IMR-90 (cell line): ENCODE measurements at places on chromosomes 7 and 10.

DNA sequence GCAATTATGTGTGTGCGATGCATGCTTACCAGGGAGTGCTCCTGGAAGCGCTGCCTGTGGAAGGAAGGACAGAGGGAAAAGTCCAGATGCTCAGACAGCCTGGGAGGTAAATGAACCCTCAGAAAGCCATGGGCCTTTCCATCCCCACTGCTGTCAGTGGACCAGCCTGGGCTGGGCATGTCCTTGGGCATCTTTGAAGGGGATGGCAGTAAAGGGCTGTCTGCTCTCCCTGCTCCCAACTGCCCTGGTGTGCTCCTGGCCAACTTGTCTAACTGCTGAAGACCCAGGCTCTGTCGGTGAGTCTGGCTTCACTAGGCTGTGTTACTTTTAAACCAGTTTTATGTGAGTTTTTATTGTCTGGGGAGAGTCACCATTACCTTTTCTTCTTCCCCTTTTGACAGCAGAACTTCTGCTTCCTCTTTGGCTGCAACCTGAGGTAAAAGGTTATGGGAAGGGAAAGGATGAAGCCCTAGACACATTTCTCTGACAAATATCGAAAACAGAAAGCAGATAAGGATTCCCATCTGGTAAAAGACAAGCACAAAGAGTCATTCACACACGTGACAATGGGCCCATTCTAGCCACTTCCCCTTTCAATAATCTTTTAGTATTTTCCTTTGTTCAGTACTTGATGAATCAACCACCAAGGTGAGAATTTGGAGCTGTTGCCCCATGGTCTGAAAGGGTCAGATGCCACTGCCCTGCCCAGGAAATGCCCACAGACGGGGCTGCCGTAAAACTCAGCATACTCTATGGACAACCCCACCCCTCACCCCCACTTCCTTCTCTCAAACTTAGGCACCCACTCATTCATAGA lies 27.6 kb upstream of the PIK3AP1 start:
- DNase-seq, result no peak

DNA sequence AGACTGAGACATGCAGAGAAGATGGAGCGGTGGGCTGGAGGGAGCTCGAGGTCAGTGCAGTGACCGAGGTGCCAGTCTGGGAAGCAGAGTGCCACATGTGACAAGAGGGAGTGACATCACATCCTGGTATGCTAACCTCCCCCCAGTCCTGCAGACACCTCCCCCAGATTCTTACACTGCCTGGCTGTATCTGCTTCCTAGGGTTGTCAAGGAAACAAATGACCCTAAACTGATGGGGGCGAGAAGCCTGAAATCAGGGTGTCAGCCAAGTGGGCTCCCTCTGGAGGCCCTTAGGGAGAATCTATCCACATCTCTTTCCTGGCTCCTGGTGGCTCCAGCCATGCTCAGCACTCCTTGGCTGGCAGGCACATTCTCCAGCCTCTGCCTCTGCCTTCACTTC lies 316.1 kb upstream of the ZMIZ1 start:
- peak; percentile 10 for DNase-seq

GRCh38 chr10:49616421-49617101 lies 2.7 kb downstream of the CHAT start:
- DNase-seq, result no peak

- no peak for DNase-seq
Measured at GRCh38 chr7:30090111-30090510, 44.7 kb upstream of the MTURN start.

GRCh38 chr10:117087521-117087920 lies 50.5 kb downstream of the VAX1 start:
- DNase-seq, result no peak

DNA sequence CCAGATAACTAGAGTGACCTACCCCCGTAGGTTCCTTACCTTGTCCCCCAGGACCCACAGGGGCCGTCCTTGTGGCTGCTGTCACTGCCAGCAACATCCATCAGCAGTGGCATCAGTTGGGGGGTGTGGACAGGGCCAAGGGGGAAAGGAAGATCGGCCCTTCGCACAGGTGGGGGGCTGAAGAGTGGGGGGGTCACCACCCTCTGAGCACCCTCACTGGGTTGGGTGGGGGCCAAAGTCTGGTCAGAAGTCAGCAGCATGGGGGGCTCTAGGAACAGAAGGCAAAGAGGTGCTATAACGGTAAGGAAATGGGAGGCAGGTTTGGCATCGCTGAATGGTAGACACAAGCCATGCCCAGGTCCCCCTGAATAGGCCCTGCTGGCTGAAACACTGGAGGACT lies 4.6 kb downstream of the NOBOX start:
- DNase-seq, result no peak

DNA sequence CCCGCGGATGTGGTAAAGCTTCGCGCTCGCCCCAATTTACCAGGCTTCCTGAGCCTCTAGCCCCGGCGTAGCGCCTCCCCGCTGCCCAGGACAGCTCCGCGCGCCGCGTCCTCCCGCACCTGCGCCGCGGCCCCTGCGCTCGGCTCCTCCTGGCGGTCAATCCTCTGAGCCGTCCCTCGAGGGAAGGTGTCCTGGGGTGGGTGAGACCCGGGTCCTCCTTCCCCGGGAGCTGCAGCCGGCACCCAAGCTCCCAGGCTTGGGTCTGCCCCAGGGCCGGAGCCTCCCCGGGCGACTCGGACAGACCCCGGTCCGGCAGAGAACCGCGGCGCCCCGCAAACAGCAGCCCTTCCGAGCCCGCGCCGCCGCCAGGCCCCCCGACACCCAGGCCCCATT lies 512 bp downstream of the OSBPL3 start:
- peak; percentile 72 for DNase-seq

DNA sequence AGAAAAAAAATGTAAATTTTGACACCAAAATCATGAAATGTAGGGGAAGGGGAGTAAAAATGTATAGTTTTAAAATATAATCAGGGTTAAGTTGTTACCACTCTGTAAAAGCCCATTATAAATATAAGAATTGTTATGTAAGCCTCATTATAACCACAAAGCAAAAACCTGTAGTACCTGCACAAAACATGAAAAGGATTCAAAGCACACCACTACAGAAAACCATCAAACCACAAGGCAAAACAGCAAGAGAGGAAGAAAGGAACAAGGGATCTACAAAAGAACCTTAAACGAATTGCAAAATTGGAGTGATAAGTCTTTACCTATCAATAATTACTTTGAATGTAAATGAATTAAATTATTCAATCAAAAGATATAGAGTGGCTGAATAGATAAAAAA lies 41.0 kb upstream of the CDK6 start:
- DNase-seq, result no peak

DNA sequence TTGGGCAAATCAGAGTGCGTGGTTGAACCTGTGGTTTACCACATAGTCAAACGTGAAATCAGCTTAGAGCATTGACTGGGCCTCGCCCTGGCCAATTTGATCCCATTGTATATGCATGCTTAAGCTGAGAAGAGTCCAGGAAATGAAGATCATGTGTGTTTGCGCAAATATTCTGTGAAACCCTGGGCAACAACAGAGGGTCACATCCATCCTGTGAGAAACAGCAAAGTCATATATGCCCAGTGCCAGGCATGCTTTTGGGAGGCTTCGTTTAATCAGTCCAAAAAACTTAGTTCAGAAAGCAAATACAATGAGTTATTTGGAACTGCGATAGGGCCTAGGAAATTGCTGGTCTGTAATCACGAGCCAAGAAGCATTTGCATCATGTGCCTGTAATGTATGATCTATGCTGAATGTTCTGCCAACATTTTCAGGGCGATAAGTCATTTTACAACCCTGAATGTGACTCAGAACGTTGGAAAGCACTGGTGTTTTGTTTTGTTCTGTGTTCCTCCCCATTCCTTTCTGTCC lies 412.1 kb upstream of the CELF2 start:
- peak; percentile 86 for DNase-seq

- no peak for DNase-seq
Measured at GRCh38 chr7:91827169-91827568, 53.3 kb downstream of the MTERF1 start.

GRCh38 chr7:44798649-44799305 lies 2.3 kb downstream of the PPIA start:
- DNase-seq, result no peak

DNA sequence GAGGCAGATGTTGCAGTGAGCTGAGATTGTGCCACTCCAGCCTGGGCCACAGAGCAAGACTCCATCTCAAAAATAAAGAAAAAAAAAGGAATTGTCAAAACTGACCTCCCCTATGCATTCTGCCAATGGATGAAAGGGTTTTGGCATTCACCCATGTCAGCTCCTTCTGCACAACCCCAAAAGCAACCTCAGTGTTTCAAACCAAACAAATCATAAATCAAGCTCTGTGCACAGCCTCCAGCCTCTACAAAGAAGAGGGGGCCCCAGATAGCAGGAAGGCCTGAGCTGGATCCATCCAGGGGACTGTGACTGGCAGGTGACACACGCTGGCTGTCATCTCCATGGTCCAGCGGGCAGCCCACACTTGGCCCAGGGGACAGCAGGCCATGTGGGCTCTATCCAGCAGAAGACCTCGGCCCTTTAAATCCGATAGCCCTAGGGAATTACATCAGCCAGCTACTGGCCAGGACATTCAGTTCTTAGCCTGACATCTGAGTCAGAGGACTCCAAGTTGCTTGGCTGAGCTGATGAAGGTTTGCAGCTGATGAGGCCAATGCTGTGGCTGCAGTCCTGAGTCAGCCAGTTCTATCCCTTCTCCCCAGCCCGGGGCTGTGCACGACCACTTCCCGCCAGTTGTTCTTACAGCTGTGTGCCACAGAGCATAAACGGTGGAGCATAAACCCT lies 52.0 kb upstream of the FIGNL1 start:
- DNase-seq, result peak; percentile 87

DNA sequence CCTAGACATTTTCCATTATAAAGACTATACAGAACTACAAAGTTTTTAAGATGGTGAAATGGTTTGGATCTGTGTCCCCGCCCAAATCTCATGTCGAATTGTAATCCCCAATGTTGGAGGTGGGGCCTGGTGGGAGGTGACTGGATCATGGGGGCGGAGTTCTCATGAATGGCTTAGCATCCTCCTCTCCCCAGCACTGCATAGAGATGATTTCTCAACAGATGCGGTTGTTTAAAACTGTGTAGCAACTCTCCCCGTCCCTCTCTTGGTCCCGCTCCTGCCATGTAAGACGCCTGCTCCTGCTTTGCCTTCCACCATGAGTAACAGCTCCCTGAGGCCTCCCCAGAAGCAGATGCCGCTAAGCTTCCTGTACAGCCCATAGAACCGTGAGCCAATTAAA lies 1.6 kb downstream of the FAM133B start:
- no peak for DNase-seq

DNA sequence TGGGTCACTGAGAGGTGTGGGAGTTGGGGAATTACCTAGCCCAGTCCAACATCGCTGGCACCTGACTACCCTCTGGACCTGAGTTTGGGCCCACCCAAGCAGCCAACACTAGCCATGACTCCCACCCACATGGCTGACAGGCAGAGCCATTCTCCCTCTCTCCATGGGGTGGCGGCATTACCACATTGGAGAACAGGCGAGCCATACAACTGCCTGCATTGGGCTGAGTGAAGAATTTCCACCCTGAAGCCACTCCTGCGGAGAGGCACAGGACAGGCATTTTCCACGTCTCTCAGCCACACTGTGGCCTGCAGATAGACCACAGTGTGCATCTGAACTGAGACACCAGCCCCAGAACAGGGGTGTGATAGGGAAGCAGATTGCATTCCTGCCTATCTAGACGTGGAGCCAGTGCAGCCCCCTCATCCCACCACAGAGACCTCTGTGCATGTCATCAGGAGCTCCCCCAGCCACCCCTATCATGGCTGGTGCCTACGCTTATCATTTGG lies 58.2 kb upstream of the ANTXRL start:
- DNase-seq, result peak; percentile 70

DNA sequence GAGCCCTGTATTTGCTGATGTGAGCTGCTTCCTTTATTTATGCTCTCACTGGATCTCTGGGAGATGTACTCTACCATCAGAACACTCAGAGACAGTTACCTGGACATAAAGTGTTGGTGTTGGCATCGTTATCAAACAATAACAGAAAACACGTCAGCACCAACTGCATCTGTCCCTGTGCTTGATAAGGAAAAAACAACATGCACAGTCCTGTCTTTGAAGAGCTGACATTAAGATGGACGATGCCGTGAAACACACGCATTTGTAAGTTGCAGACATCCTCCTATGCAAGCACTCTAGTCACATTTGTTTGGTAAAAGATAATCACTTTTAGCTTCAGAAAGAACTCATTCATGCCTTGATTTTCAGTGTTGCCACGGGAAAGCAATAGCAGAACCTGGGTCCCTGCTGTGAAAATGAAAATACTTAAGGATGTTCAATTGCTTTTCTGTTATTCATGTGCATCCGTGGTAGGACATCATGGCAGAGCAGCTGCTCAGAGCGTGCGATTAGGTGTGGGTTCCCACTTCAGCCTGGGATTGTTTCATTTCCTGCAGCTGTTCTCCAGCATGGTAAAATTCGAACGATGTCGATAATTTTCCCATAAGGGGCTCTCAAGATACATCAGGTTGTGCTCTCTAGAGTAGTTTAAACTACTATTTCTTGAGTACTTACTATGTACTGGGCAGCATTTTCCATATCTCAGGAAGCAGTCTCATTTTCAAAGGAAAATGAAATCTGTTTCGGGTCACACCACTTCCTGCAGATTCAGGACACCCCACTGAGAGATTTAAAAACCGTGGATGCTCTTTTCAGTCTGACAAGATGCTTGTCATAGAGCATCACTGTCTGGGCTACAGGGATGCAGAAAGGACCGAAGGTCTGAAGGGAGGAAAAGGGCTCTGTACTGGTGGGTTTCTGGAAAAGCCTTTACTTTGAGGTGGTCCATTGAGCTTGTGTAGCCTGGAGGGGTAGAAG lies 248.7 kb downstream of the CAMK1D start:
- no peak for DNase-seq

DNA sequence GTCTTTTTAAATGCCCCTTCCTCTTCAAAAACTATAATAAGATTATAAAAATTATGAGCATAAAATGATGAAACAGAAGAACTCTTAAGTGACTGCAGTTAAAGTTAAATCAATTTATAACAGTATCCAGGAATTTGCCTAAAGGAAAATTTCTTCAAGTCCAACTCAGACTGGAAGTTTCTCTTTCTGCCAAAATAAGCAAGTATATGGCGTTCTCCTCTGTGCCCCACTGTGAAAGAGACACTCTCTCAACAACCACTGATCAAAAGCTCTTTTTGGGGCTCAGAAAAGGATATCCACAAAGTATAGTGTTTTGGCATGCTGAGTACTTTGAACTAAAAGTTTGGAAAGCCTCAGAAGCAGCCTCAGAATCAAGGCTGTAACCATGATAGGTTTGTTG lies 139.9 kb downstream of the SKIDA1 start:
- DNase-seq, result no peak

GRCh38 chr7:94394437-94395140 lies at the start of gene COL1A2:
COL1A2 (plus strand) TSS chr7:94394895; CDS start chr7:94395032, 137 bp downstream.
- DNase-seq, result peak; percentile 99

DNA sequence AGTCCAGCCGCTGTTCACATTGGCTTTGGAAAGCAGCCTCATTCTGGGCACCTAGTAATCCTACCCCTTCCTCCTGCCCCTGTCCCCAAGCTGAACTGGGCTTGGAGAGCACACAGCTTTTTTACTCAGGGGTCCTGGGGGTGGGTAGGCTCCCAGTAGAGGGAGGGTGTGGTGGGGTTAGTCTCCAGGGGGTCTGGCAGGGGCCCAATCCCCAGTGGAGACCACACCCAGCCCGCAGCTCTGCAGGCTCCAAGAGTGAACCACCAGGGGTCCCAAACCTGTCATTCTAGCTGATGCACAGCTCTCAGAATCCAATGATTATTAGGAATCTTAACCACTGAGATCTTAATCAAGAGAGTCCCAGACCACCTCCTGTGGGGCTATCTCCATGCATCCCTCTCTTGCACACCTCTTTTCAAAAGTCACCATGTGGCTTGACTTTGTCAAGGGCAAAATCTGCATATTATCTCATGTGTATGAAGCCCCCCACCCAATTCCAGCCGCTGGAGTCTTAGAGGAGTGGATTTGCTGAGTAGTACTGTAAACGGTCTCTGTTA lies 2.7 kb downstream of the HOXA11 start:
- no peak for DNase-seq

GRCh38 chr7:3266240-3266639 lies 34.8 kb upstream of the SDK1 start:
- no peak for DNase-seq
